ENCODE measurements at places on chromosomes 1 and 21. TPM values are rescaled to one million over a fixed set of nuclear protein-coding genes. Genes with fewer than 3 reads are reported as not detected.

DNA sequence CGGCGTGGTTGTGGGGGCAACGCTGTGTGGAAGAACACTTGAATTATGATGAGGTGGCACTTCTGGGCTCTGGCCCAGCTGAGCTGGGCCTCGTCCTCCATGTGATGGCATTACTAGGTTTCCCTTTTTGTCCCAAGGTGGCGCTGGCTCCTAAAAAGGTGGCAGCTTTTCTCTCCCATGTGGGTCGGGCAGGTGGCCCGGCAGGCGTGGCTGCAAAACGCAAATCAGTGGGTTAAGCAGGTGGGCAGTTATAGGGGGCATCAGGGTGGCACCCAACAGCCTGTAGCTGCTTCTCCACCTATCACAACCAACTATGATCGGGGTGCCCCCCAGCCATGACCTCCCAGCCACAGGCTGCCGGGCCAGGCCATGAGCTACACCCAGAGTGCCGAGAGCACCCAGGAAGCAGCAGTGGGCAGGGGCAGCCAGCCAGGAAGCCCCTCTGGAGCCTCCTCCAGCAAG, 59.6 kb downstream of the KCNAB2 start:
- no peak overlapping the region for H3K27ac ChIP-seq
- no peak overlapping the region for H3K4me3 ChIP-seq
- H3K4me1 ChIP-seq, result no peaks in the 10 kb centered on the region
- no peaks in the 10 kb centered on the region for H3K27me3 ChIP-seq
- no peaks in the 10 kb centered on the region for H3K36me3 ChIP-seq

- no peak overlapping the region for H3K4me3 ChIP-seq
- no peak overlapping the region for H3K27ac ChIP-seq
- peaks cover 7% of the 10 kb centered on the region for H3K4me1 ChIP-seq
Measured at GRCh38 chr1:161707503-161707902, 474 bp downstream of the FCRLA start.

- DNase-seq, result no peak
- peaks cover 17% of the 10 kb centered on the region for H3K4me1 ChIP-seq
- peaks cover 8% of the 10 kb centered on the region for H3K27me3 ChIP-seq
- H3K27ac ChIP-seq, result no peak overlapping the region
Measured at GRCh38 chr1:30824736-30825429, 67.3 kb upstream of the LAPTM5 start.

DNA sequence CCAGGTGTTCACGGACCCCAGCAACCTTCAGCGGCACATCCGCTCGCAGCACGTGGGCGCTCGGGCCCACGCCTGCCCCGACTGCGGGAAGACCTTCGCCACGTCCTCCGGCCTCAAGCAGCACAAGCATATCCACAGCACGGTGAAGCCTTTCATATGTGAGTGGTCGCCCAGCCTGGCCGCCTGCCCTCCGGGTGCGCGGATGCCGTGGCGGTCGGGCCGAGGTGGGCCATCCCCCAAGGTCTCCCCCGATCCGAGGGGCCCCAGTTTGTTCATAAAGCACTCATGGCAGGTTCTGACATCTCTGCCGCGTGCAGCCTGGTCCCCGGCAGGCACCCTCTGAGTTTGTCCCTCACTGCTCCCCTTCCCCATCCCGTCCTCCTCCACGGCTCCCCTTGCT, 49.0 kb upstream of the ARHGEF16 start:
- no peak for DNase-seq
- no peaks in the 10 kb centered on the region for H3K27me3 ChIP-seq
- no peak overlapping the region for H3K4me3 ChIP-seq
- no peak overlapping the region for H3K27ac ChIP-seq
- H3K4me1 ChIP-seq, result no peaks in the 10 kb centered on the region
- H3K36me3 ChIP-seq, result no peaks in the 10 kb centered on the region

DNA sequence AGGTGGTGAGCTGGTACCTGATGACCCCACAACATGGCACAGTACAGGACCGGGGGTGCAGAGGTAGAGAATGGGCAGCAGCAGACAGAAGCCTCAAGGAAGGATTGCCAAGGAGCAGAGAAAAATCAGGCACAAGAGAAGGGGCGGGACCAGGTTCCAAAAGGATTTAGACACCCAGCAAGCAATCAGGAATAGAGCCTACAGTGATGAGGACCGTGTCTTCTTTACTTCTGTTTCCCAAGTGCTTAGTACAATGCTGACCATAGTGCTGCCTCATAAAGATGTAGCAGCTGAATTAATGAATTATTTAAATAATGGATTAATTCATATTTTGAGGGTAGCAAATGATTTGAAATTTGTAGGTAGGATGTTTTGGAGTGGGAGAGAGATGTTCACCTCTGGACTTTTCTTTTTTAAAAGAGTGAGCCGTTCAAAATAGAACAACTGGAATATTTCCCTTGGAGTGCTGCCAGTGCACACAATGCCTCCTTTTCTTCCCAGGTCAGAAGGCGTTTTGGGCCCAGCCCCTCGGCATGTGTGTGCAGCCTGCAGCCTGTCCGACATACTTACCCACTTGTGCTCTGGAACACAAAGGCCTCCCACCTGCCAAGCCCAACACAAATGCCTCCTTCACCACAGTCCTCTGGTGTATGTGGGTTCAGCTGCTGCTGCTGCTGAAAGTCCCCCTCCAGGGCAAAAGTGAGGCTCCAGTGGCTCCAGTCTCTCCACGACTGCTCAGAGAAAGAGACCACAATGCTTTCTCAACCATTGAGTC, 19.6 kb downstream of the KANK4 start:
- H3K27me3 ChIP-seq, result no peaks in the 10 kb centered on the region
- DNase-seq, result peak; percentile 53
- no peak overlapping the region for H3K27ac ChIP-seq
- no peaks in the 10 kb centered on the region for H3K4me1 ChIP-seq

GRCh38 chr1:22252251-22252650, 109.4 kb upstream of the WNT4 start:
- peaks cover 5% of the 10 kb centered on the region for H3K27me3 ChIP-seq
- H3K4me3 ChIP-seq, result no peak overlapping the region
- no peaks in the 10 kb centered on the region for H3K36me3 ChIP-seq
- no peaks in the 10 kb centered on the region for H3K4me1 ChIP-seq
- DNase-seq, result no peak

DNA sequence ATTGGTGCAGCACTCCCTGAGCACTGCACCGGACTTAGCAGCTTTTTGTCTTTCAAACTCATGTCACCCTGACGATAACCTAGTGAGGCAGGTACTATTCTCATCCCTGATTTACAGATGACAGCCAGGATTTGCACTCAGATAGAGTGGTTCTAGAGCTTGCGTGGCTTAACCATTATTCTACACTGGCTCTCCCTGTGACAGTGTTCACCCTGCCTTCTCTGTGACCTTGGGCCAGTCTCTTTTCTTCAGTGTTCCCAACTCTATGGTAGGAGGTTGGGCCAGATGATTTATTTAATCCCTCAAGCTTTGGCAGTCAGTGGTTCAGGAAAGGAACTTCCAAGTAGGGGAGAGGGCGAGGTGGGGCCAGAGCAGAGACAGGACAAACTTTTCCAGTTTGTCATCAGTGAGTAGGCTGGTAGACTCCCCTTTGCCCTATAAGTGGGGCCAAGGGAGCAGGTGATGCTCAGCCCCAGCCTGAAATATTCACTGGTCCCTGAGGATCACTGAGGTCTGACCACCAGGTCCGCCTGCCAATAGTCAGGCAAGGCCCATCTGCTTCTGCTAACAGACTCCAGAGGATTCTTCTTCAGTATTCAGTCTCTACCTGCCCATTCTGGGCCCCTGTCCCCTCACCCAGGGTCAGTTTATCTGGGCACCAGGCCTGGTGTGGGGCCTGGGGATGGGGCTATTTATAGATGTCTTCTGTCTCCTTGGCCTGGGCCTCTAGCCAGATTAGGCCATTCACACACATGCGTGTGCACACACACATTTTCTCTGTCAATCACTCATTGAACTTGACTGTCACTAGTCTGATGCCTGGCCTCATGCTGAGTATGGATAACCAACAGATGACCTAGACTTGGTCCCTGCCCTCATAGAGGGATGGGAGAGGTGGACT, 8.8 kb upstream of the FABP3 start:
- no peaks in the 10 kb centered on the region for H3K36me3 ChIP-seq
- no peaks in the 10 kb centered on the region for H3K27me3 ChIP-seq
- DNase-seq, result peak; percentile 84
- H3K4me1 ChIP-seq, result peaks cover 18% of the 10 kb centered on the region
- H3K27ac ChIP-seq, result no peak overlapping the region
- H3K4me3 ChIP-seq, result no peak overlapping the region

- no peak overlapping the region for H3K27ac ChIP-seq
- H3K4me3 ChIP-seq, result no peak overlapping the region
- DNase-seq, result no peak
- no peaks in the 10 kb centered on the region for H3K4me1 ChIP-seq
Measured at GRCh38 chr1:93033029-93033428, 46.1 kb upstream of the MTF2 start.

DNA sequence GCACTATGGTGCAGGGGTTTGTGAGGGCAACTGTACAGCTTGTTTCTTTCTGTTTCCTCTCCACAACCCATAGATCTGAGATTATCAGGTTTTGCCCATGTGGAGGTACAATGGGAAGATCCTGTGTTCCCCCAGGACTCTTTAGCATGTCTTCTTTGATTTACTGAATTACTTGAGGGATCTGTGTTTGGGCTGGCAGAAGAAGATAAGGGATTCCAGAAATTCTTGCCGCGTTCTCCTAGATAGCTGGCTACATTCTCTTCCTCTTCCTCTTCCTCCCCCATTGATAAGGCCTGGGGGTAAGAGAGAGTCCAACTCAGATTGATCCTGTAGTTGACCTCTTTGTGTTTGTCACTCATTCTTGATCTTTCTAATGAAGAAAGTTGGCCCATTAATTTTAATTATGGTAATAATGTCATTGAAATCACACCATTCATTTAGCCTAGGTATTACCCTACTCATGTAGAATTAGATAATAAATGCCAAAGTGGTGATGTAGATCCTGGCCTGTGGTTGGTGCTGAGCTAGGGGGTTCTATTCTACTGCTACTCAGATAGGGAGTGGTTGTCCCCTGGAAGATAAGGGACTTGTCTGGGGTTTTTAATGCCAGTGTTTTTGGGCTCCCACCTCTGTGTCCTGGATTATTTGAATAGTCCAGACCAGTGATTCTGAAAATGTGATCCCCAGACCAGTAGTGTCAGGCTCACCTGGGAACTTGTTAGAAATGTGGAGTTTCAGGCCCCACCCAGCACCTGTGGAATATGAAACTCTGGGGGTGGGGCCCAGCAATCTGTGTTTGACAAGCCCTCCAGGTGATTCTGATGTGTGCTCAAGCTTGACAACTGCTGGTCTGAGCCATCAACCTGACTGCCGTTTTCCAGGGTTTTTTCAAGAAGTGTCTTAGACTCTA, 122.2 kb downstream of the NOS1AP start:
- no peak for DNase-seq
- H3K27ac ChIP-seq, result no peak overlapping the region
- no peak overlapping the region for H3K4me3 ChIP-seq

DNA sequence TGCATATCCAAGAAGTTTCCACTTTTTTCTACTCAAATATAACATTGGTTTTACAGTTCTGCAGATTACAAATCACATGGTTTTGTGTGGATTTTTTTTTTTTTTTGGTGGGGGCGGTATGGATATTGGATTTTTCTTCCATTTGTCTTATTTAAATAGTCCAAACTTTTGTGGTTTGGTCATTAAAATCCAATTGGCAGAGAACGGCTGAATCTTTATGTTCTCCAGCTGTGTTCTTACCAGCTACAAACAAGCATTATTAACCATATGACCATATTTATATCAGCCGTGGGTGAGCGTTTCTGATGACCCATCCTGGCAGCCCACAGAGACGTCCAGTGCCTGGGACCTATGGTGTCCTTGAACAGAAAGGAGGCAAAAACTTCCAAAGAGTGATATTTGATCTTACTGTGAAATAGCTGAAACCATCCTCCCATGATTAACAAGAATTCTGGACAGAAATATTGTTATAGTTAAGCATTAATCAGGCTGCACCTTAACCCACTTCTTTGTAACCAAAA, 200.4 kb downstream of the LYPLAL1 start:
- DNase-seq, result peak; percentile 32
- no peaks in the 10 kb centered on the region for H3K4me1 ChIP-seq
- H3K27ac ChIP-seq, result no peak overlapping the region
- H3K4me3 ChIP-seq, result no peak overlapping the region
- no peaks in the 10 kb centered on the region for H3K36me3 ChIP-seq

- H3K36me3 ChIP-seq, result no peaks in the 10 kb centered on the region
- H3K27ac ChIP-seq, result no peak overlapping the region
- no peak overlapping the region for H3K4me3 ChIP-seq
- no peaks in the 10 kb centered on the region for H3K27me3 ChIP-seq
- DNase-seq, result peak; percentile 93
- no peaks in the 10 kb centered on the region for H3K4me1 ChIP-seq
Measured at GRCh38 chr1:193569096-193569982, 382.9 kb upstream of the B3GALT2 start.

DNA sequence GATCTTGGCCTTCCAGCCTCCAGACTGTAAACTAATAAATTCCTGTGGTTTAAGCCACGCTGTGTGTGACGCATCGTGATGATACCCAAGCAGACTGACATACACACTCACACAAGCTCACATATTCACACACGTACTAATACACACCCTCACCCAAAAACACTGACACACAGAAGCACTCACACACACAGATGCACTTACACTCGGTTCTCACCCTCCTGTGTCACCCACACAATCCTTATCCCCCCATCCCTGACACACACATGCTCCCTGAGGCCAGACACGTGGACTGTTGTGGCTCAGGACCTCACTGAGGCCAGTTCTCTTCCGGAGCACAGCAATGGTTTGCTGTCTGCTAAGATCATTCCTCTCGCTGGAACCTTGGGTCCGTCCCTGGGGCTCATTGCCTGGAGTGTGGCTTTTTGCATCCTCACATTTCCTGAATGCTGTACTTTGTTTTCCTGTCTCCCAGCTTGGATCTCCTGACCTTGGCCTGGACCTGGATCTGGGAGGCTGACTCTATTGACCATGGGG, 76.9 kb upstream of the LYST start:
- no peaks in the 10 kb centered on the region for H3K27me3 ChIP-seq
- peak; percentile 97 for DNase-seq
- peak overlapping the region; percentile 24 for H3K27ac ChIP-seq
- H3K4me1 ChIP-seq, result peaks cover 18% of the 10 kb centered on the region
- H3K4me3 ChIP-seq, result no peak overlapping the region
- H3K36me3 ChIP-seq, result no peaks in the 10 kb centered on the region

DNA sequence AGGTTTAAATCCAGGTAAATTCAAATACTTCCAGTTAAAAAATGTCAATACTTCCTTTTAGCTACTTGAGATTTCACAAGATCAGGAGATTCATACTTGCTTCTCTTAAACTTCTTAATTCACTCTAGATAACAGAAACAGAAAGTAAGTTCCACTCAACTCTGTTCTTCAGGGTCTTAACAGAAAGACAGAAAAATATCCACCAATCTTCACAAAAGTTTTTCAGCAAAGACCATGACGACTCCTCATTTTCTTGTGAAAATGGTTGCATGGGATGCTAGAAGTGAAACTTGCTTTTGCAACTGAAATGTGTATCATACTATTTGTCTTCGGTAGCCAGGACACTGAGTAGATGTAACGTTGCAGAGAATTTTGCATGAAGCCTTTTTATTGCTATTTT, 12.3 kb upstream of the LRRC8C start:
- no peaks in the 10 kb centered on the region for H3K36me3 ChIP-seq
- H3K27ac ChIP-seq, result no peak overlapping the region
- no peak for DNase-seq
- H3K27me3 ChIP-seq, result no peaks in the 10 kb centered on the region
- no peak overlapping the region for H3K4me3 ChIP-seq
- H3K4me1 ChIP-seq, result no peaks in the 10 kb centered on the region

GRCh38 chr1:43881415-43881814, 52.2 kb upstream of the ARTN start:
- H3K4me3 ChIP-seq, result no peak overlapping the region
- H3K36me3 ChIP-seq, result no peaks in the 10 kb centered on the region
- H3K27ac ChIP-seq, result no peak overlapping the region
- H3K4me1 ChIP-seq, result no peaks in the 10 kb centered on the region
- H3K27me3 ChIP-seq, result no peaks in the 10 kb centered on the region

Gene WDR4
- 9.8 TPM for total RNA-seq

Gene C4BPB
- not detected for total RNA-seq

Gene BCL2L15
- under 0.01 TPM for total RNA-seq

Gene CD5L
- not detected for total RNA-seq

Gene IPO9
- total RNA-seq, result 28.4 TPM

Gene CFAP107
- total RNA-seq, result under 0.01 TPM

Gene PRMT6
- 10.6 TPM for total RNA-seq
